ENCODE measurements at places on chromosomes 11 and 22. TPM values are rescaled to one million over a fixed set of nuclear protein-coding genes. Genes with fewer than 3 reads are reported as not detected.
A peak's percentile ranks its signal among the peaks of the same experiment; 100 is the strongest.

Gene C11orf21
- 0.72 TPM for total RNA-seq

Gene OR51D1
- not detected for total RNA-seq

Gene KDM4E
- total RNA-seq, result not detected

Gene FXYD6
- 47.0 TPM for total RNA-seq

Gene GLB1L2
- total RNA-seq, result 4.7 TPM

Gene MEI1
- not detected for total RNA-seq

Gene MPPED2
- 4.1 TPM for total RNA-seq

GRCh38 chr22:22877523-22878210 is 9.9 kb upstream of the IGLL5 start:
- DNase-seq, result peak; percentile 53

DNA sequence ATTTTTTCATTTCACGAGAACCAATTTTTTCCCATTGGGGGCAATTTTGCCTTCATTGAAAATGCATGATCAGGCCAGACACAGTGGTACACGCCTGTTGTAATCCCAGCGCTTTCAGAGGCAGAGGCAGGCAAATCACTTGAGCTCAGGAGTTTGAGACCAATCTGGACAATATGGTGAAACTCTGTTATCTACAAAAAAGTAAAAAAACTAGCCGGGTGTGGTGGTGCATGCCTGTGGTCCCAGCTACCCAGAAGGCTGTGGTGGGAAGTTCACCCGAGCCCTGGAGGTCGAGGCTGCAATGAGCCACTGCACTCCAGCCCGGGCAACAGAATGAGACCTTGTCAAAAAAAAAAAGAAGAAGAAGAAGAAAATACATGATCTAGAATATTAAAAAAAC is 19.2 kb upstream of the UPK3A start:
- DNase-seq, result no peak

DNA sequence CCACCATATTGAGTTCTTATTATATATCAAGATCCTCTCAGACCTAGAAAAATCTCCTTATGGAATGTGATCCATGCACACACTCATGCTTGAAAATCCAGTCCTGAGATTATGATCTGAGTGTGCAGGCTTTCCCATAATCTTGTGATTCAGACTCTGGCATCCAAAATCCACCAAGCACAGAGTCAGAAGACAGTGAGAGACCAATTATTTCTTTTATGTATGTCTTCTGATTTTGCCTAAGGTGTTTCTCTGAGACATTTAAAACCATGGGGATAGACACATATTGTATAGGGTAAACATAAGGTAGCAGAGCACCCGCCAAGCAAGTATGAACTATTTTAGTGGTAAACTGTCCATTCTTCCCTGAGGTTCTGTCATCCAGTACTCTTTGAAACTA is 52.0 kb upstream of the MMP13 start:
- no peak for DNase-seq

DNA sequence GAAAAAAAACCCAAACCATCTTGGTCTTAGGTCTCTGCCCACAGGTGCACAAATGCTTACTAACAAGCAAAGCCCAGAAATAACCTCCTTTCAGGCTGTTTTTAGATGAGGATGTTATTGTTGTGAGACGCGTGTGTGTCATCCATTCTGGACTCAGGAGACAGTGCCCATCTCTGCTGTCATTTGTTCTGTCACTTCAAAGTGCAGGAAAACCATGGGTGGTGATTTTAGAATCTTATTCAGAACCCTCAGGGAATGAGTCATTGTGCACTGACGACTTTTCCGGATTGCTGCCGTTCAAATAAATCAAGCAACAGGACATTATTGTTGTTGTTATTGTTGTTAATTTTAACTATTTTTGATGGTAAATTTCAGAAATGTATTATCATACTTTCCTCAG is 110.3 kb downstream of the LRRC32 start:
- no peak for DNase-seq

- DNase-seq, result no peak
Measured at GRCh38 chr22:17970201-17970708, 54.1 kb downstream of the MICAL3 start.

- peak; percentile 69 for DNase-seq
Measured at GRCh38 chr22:21712751-21713427, 22.7 kb downstream of the YPEL1 start.

DNA sequence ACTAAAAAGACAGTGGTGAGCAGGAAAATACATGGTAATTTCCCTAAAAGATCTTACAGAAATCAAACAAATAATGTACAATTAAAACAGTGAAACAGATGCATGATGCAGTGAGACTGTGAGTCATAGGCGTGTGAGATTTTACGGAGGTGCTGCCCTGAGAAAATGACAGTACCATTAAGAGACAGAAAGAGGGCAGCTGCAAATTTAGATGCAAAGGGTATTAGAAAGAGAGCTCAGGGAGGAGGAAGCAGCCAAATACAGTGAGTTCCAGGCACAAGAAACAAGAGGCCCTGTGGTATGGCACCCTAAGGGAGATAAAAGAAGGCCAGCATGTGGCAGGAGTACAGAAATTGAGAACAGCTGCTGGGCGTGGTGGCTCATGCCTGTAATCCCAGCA is 88.5 kb upstream of the FIBIN start:
- no peak for DNase-seq

DNA sequence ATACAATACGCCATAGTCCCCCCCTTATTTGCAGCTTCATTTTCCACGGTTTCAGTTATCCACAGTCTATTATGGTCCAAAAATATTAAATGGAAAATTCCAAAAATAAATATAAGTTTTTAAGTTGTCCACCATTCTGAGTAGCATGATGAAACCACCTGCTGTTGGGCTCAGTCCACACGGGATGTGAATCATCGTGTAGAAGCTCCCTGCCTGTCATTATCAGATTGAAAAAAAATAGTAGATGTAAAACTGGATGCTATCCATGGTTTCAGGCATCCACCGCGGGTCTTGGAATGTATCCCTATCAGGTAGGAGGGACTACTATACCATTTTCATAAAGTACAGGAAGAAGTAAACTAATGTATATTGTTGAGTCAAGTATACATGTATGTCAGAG is 127.4 kb downstream of the TTC17 start:
- DNase-seq, result no peak

GRCh38 chr11:80726236-80726635 is 1285.4 kb upstream of the TENM4 start:
- DNase-seq, result no peak

DNA sequence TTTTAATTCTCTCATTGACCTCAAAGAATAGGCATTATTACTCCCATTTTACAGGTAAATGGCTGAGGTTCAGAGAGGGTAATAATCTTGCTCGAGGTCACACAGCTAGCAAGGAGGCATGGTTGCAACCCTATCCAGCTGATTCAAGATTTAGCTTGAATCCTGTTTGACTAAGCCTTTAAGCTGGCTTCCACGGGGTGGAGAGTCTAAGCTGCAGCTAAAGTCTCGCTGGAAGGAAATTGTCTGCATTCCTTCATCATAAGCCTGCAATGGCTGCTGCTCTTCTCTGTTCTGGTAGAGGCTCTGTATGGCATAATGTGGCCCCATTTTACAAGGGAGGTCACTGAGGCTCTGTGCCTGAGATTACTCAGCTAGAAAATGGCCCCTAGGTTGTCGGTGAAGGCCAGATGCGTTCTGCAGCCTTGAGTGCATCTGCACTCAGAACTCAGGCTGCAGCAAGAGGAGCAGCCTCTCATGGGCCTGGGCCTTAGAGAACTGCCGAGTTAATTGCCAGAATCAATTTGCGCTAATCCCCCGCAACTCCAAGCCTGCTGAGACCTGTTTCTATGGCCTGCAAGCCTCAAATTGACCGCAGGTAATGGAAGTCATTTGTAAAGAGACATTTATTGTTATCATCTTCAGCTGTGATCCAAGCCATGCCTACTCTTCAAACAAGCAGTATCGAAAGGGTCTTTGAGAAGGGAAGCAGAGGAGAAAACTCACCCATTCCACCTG is 44.1 kb upstream of the SEZ6L start:
- no peak for DNase-seq

GRCh38 chr11:81869351-81870065 is 864.2 kb downstream of the FAM181B start:
- DNase-seq, result peak; percentile 69

- no peak for DNase-seq
Measured at GRCh38 chr22:46528121-46528610, 9.3 kb downstream of the CELSR1 start.

DNA sequence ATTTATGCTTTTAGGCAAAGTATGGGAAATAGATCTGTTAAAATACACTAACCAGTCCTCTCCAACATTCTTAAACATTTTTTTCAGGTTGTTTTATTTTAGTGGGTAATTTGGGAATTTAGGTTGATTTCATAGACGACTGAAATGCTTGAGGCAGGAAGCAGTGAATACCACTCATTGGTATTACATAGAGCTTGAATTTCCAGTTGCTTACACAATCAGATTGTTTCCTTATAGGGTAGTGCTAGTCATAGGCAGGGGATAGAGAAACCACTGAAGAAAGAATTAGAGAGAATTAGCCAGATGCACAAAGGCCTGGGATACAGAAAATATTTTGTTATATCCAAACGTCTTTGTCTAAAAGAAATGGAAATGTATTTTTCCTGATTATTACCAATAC is 23.9 kb upstream of the LYVE1 start:
- peak; percentile 33 for DNase-seq

Measured in stomach (tissue), 19 donors.